ENCODE measurements at places on chromosomes 4 and X. TPM values are rescaled to one million over a fixed set of nuclear protein-coding genes. Genes with fewer than 3 reads are reported as not detected.

Gene IGSF1
- 19.2 TPM for total RNA-seq

Gene FGFBP2
- not detected for total RNA-seq

Gene STPG2
- total RNA-seq = 0.52 TPM

Gene TLR2
- 1.2 TPM for total RNA-seq

Gene C4orf46
- 17.5 TPM for total RNA-seq

Gene GNRHR
- total RNA-seq = not detected

GRCh38 chr4:15145709-15146108 is 143.4 kb downstream of the CPEB2 start:
- no peak for DNase-seq
- no peaks in the 10 kb centered on the region for H3K36me3 ChIP-seq
- no peaks in the 10 kb centered on the region for H3K27me3 ChIP-seq
- H3K4me3 ChIP-seq = no peak overlapping the region
- peaks cover 26% of the 10 kb centered on the region for H3K4me1 ChIP-seq

GRCh38 chr4:139682741-139683151 is 17.1 kb downstream of the MGST2 start:
- H3K4me1 ChIP-seq = peaks cover 7% of the 10 kb centered on the region
- no peak for DNase-seq
- H3K27me3 ChIP-seq = no peaks in the 10 kb centered on the region
- no peak overlapping the region for H3K4me3 ChIP-seq

DNA sequence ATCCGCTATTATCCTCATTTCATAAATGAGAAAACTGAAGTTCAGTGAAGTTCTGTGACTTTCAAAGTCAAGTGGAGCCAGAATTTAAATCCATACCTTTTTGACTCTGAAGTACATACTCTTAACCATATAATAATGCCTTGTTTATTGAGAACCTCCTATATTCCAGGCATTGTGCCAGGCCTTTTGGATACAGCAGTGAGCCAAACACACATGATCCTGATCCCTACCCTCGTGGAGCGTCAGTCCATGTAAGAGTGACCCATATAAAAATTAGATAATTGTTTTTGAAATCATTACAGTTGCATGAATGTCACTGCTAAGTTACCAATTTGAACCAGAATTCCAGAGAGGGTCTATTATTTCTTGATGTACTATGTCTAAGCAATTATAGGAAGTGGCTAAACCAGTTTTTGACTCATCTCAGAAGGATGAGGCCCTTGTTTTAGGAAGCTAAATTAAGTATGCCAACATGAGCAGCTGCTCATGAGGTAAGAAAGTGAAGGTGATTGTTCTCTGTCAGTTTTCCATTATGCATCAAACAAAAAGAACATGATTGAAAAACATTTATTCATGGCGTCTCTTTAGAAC is 289.5 kb downstream of the GLUD2 start:
- no peaks in the 10 kb centered on the region for H3K4me1 ChIP-seq
- no peaks in the 10 kb centered on the region for H3K27me3 ChIP-seq
- no peaks in the 10 kb centered on the region for H3K36me3 ChIP-seq
- no peak overlapping the region for H3K4me3 ChIP-seq

- no peak overlapping the region for H3K27ac ChIP-seq
- H3K27me3 ChIP-seq = no peaks in the 10 kb centered on the region
- no peak for DNase-seq
- peaks cover 4% of the 10 kb centered on the region for H3K4me1 ChIP-seq
- no peak overlapping the region for H3K4me3 ChIP-seq
Measured at GRCh38 chr4:138263247-138263816, 21.2 kb upstream of the SLC7A11 start.

DNA sequence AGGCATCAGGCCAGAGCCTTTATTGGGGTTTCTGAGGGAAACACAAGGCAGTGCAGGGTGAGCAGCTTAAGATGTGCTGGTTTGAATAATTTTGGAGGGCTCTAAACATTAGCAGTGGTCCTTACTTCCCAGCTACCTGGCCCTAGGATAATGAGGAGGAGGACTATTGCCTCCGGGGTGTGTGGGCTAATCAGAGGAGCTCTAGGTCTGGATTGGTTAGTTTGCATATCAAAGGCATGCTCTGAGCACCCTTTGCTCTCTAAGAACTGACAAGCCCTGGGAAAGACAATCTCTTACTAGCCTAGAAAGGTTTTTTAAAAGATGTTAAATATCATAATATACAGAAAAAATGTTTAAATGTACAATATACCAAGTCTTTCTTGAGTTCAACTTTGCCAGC is 58.4 kb downstream of the RXFP1 start:
- no peaks in the 10 kb centered on the region for H3K4me1 ChIP-seq
- H3K36me3 ChIP-seq = no peaks in the 10 kb centered on the region
- DNase-seq = no peak

GRCh38 chr4:3853388-3854035 is 87.3 kb downstream of the ADRA2C start:
- H3K27me3 ChIP-seq = peaks cover 71% of the 10 kb centered on the region
- DNase-seq = no peak
- no peak overlapping the region for H3K4me3 ChIP-seq

DNA sequence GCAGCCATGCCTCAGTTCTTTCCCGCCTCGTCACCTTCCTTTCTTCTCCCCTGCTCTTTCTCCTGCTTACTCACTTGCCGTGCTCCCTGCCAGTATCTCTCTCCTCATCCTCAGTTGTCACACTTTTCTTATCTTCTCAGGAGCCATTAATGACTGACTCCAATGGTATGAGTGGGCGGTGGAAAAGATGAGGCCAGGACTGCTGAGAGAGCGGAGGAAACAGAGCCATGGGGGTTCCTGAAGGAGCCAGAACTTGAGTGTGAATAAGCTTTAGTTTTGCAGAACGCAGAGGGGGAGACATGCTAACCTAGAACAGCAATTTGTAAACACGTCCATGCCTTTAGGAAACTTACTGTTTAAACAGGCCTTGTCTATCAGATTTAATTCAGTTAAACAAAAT is 126.5 kb downstream of the CHIC2 start:
- peaks cover 5% of the 10 kb centered on the region for H3K4me1 ChIP-seq
- DNase-seq = no peak
- no peak overlapping the region for H3K4me3 ChIP-seq
- H3K36me3 ChIP-seq = no peaks in the 10 kb centered on the region
- peaks cover 11% of the 10 kb centered on the region for H3K27me3 ChIP-seq

DNA sequence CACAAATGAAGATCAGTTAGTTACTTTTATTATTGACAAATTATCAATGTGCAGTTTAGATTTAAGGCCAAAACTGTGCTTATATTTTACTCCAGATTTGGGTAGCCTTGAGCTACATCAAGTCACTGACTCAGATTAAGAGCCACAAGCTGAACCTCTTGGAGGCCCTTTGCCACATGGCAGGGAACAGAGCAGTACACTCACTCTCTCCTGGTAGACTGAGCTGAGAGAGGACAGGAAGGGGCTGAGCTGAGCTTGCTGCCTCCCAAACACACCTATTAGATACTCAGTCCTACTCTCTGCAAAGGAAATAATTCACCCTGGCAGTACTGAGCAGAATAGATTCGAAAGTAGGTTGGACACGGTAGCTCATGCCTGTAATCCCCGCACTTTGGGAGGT is 7.8 kb downstream of the STAP1 start:
- no peaks in the 10 kb centered on the region for H3K27me3 ChIP-seq
- no peaks in the 10 kb centered on the region for H3K4me1 ChIP-seq
- H3K4me3 ChIP-seq = no peak overlapping the region
- H3K36me3 ChIP-seq = no peaks in the 10 kb centered on the region
- H3K27ac ChIP-seq = no peak overlapping the region

DNA sequence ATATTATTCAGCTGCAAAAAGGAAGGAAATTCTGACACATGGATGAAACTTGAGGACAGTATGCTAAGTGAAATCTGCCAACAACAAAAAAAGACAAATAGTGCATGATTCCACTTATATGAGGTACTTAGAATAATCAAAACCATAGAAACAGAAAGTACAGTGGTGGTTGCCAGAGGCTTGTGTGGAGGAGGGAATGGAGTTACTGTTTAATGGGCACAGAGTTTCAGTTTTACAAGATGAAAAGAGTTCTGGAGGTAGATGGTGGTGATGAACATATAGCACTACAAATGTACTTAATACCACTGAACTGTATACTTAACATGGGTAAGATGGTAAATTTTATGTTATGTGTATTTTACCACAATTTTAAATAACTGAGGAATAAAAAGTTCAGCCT is 212.0 kb upstream of the KLF3 start:
- no peak overlapping the region for H3K27ac ChIP-seq
- no peaks in the 10 kb centered on the region for H3K27me3 ChIP-seq
- no peaks in the 10 kb centered on the region for H3K36me3 ChIP-seq
- H3K4me1 ChIP-seq = no peaks in the 10 kb centered on the region

DNA sequence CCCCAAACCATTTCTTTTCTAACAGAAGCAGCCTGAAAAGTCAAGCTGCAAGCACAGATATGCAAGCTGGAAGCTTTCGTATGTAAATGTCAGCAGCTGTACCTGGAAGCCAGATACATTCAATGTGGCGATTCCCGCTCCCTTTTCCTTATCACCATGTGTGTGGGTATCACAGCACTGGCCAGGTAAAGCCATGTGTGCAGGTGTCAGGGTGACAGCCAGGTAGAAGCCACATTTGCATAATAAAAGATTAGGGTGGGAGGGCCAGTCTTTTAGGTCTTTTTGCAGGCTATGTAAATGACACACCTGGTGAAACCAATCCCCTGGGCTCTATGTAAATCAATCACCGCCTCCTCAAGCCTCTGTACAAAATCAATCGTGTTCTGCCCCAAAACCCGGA is 50.1 kb downstream of the RXFP1 start:
- H3K4me1 ChIP-seq = no peaks in the 10 kb centered on the region
- no peak overlapping the region for H3K4me3 ChIP-seq
- peaks cover 8% of the 10 kb centered on the region for H3K27me3 ChIP-seq
- DNase-seq = no peak
- H3K27ac ChIP-seq = no peak overlapping the region

- H3K4me1 ChIP-seq = peaks cover 13% of the 10 kb centered on the region
- H3K27me3 ChIP-seq = no peaks in the 10 kb centered on the region
- no peak overlapping the region for H3K27ac ChIP-seq
- peaks cover 25% of the 10 kb centered on the region for H3K36me3 ChIP-seq
- no peak overlapping the region for H3K4me3 ChIP-seq
- DNase-seq = no peak
Measured at GRCh38 chr4:4397441-4397819, 10.5 kb downstream of the NSG1 start.

DNA sequence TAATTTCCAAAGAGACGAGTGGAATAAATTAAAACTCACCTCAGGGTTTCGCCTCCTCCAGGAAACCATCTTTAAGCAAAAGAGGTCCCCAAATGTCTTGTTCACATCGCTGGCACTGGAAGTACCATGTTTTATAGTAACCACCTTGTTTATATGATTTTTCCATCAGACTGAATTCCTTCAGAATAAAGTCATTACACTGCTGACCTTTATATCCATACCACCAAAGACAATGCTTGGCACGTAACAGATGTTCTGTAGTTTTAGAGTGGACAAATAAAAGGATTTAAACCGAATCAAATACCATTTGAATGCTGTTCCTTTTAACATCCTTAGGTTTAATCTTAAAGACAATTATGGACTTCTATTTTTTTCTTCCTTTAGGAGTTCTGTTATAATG is 4.7 kb downstream of the NUDT6 start:
- no peak overlapping the region for H3K4me3 ChIP-seq
- H3K27ac ChIP-seq = no peak overlapping the region
- no peaks in the 10 kb centered on the region for H3K36me3 ChIP-seq
- DNase-seq = no peak

DNA sequence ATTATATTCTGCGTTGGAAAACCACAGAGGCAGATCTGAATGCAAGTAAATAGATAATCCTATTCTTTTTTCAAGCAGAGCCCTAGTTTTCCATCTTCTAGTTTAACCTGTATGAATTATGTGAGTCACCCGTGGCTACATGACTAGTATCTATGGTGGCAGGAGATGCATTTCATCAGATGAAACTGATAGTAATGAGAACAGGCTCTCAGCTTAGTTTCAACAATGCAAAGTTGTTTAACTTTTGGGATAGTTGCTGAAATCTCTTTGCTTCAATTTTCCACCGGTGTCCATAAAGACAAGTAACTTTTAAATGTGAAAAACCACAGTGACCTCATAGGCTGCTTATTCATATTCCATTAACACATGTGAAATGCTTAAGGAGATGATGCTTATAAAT is 1317.4 kb upstream of the TENM3 start:
- no peak for DNase-seq
- no peak overlapping the region for H3K4me3 ChIP-seq
- H3K36me3 ChIP-seq = no peaks in the 10 kb centered on the region
- no peak overlapping the region for H3K27ac ChIP-seq

GRCh38 chr4:158590306-158590705 is 68.6 kb downstream of the RXFP1 start:
- H3K27ac ChIP-seq = no peak overlapping the region
- no peaks in the 10 kb centered on the region for H3K4me1 ChIP-seq
- no peak overlapping the region for H3K4me3 ChIP-seq

- H3K27ac ChIP-seq = no peak overlapping the region
- DNase-seq = no peak
- no peak overlapping the region for H3K4me3 ChIP-seq
- no peaks in the 10 kb centered on the region for H3K36me3 ChIP-seq
Measured at GRCh38 chrX:129193357-129193756, 329.9 kb downstream of the SMARCA1 start.

DNA sequence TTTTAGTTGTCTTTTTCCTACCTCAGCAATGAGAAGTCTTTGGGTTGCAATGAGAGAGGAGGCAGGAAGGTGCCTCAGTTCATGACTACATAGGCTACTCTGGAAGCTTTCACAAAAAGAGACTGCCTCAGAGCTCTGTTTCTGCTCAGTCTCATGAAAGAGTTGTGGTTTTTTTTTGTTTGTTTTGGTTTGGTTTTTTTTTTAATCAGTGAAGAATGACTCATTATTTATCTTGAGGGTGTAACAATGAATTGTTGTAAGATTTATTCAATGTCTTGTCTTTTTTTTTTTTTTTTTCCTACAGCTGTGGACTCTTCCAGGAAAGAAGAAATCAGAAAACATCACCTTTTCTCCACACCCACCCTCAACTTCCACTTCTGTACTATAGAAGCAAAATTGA is 67.5 kb upstream of the CXCL13 start:
- H3K27ac ChIP-seq = no peak overlapping the region
- DNase-seq = no peak
- no peaks in the 10 kb centered on the region for H3K4me1 ChIP-seq
- H3K36me3 ChIP-seq = no peaks in the 10 kb centered on the region
- H3K27me3 ChIP-seq = peaks cover 21% of the 10 kb centered on the region

DNA sequence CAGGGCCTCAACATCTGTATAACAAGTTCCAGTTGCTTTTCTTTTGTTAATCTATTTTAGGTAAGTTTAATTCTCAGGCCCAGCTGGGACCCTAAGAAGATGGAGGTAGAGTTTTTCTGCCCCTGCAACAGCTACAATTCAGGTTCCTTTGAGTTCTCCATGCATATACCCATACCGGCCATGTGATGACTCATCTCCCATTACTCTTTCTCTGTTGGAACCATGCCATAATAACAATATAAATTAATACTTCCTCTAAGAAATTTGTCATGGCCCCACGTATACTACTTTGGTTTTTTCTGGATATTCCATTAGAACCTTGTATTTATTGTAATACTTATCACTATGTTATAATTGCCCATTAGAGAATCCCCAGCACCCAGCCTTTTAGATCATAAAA is 1.3 kb upstream of the INTU start:
- no peak overlapping the region for H3K27ac ChIP-seq
- H3K4me3 ChIP-seq = no peak overlapping the region
- no peak for DNase-seq
- peaks cover 23% of the 10 kb centered on the region for H3K27me3 ChIP-seq
- H3K4me1 ChIP-seq = no peaks in the 10 kb centered on the region
- H3K36me3 ChIP-seq = no peaks in the 10 kb centered on the region

Measured in type B pancreatic cell (in vitro differentiated cells).